ENCODE measurements at places on chromosomes 1 and 21. TPM values are rescaled to one million over a fixed set of nuclear protein-coding genes. Genes with fewer than 3 reads are reported as not detected.

Gene NTMT2
- 0.64 TPM for polyA plus RNA-seq

Gene MYOC
- polyA plus RNA-seq = 3.5 TPM

Gene NT5C1A
- 6.9 TPM for polyA plus RNA-seq

Gene FLG2
- 0.05 TPM for polyA plus RNA-seq

DNA sequence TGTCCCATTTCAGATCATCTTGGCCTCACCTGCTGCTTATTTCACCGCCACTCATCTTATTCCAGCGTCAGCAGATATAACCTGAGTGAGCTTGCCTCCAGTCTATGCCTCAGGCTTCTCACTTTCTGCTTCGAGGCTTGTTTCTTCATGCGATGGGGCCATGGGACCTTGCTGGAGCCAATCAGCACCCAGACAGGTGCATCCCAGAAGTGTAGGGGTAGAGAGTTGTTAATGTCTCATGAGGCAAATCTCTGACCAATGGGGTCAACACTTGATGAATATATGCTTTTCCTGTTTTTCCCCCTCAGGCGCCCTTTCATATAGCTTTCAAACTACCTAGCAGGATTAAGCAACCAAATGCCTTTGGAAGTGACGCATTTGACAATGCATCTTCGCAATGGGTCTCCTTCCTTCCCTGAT is 935 bp upstream of the YIPF1 start:
- DNase-seq = no peak

GRCh38 chr1:24387636-24388175 is 25.9 kb downstream of the STPG1 start:
- no peak for DNase-seq

DNA sequence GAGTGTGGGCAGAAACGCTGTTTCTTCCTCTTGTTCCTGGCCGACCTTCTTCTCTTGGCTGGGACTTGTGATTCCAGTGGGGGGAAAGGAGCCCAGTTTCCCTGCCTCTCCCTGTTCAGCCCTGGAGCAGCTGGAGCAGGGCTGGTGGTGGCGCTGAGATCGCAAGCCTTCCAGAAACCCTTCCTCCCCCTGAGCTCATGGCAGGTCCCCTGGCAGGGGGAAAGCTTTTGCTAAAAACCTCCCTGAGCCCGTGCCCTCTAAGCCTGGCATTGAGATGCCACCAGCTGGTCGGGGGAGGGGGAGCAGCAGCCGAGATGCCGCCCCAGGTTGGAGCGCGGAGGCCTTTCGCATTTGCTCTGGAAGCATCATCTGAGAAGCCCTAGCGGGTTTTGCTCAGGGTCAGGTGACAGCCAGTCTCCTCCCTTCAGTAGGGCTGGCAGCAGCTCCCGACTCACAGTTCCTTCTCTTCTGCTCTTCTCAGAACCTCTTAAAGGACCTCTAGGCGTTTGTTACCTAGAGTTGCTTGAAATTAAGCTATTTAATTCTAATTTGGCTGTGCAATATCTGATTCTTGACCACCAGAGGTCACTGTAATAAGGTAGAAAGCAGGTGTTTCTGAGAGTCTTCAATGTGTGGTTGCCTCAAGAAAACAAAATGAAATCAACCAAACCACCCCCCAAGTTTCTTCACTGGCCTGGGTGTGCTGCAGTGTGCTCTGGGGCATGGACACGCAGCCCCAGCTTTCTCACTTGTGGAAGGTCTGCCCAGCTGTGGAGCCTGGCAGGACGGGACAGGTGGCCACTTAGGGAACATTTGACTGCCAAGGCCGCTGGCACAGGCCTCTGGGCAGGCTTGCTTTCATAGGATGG is 257.3 kb downstream of the CAMTA1 start:
- DNase-seq = no peak

- DNase-seq = no peak
Observed at GRCh38 chr1:150997949-150998348, 8.8 kb downstream of the MINDY1 start.

DNA sequence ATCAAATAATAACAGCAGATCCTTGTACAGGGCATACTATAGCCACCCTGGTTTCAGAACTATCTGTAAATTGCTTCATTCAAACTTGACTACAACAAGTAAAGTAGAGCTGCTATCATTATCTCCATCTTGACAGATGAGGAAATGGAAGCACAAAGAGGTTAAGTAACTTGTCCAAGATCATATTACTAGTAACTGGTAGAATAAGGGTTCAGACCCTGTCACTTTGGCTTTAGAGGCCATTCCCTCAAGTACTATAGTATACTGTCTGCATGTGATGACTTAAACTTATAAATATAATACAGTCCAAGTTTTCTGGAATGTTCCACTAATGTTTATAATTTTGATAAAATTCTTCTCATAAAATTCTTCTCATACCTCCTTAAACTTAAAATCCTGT is 24.8 kb downstream of the PGM1 start:
- DNase-seq = no peak

DNA sequence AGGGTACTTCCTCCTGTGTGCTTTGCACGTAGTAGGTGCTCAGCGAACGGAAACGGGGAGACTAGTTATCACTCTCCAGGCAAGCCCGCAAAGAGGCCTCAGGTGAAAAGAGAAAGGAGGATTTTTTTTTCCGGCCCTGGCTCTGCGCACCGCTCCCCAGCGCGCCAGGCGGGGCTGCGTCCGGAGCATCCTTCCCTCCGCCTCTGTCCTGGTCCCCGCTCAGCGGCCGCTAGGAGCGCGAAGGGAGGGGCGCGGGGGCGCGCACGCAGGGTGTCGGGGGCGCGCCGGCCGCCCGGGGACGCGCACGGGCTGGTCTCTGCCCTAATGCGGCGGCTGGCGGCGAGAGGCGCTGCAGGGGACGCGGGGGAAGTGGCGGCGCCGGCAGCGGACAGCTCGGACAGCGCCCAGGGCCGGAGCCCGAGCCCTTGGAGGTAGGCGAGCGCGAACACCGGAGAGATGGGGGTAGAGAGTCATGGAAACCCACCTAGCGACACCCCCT is 42.3 kb upstream of the NFASC start:
- no peak for DNase-seq

GRCh38 chr1:216700779-216701178 is 22.4 kb downstream of the ESRRG start:
- DNase-seq = no peak

DNA sequence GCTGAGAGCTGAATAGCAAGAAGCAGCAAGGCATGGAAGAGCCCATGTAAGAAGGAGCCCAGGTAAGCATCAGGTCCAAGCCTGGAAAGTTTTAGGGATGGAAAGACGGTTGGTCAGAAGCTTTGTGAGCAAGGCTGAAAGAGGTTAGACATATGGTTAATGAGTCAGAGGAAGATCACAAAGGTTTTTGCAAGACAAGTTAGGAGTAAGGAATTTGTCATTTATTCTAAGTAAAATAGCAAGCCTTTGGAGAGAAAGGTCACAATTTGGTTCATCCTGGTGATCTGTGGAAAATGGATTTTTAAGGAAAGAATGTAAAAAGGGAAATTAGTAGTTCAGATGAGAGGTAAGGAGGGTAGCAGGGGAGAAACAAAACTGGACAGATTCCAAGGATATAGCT is 106.7 kb downstream of the DPYD start:
- no peak for DNase-seq

Data from muscle of arm (tissue), 14 donors.